ENCODE measurements at places on chromosomes 11 and 22.

DNA sequence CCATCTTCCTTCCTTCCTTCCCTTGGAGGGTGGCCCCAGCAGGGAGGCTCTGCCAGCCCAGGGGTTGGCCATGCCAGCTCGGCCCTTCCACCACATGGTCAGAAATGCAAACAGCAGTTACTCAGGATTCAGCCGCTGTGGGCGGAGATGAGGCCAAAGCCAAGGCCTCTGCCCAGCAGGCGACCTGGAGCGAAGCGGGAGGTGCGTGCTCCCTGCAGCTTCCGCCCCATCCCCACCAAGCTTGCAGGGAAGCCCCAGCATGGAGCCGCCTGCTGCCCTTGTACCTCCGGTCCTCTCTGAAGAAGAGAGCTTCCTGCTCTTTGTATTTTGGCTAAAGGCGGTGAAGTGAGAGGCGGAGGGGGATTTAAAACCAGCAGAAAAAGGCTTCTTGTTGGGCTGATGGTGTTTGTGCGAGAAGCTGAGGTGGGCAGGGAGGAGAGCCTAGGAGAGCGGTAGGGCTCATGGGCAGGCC, 50.4 kb downstream of the ANO1 start:
- no peak for DNase-seq

GRCh38 chr11:102974552-102975280, 19.2 kb upstream of the MMP13 start:
- DNase-seq = no peak

- no peak for DNase-seq
Observed at GRCh38 chr22:30457981-30458380, 13.8 kb downstream of the SEC14L3 start.

DNA sequence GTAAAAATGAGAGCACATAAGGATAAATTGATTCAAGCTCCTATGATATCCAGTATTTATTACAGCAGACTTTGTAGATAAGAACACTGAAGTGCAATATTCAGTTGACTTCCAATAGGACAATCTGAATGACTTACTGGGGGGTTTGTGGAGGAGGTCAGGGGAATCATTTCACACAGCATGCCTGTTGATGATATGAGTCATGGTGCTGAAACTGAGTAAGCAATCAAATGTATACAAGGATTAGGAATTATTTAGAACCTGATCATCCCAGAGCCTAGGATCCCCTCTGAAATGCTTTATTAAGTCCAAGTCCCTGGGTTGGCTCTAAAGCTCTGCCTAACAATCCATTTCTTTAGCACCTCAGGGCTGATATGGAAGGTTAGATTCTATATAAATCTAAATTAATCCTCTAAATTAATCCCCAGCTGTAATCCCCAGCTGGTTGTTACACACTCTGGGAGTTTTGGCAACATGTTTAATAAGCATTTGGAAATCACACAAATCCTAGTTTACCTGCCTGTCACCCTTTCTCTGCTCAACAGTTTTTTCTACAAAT, 326.4 kb downstream of the GUCY1A2 start:
- DNase-seq = no peak

DNA sequence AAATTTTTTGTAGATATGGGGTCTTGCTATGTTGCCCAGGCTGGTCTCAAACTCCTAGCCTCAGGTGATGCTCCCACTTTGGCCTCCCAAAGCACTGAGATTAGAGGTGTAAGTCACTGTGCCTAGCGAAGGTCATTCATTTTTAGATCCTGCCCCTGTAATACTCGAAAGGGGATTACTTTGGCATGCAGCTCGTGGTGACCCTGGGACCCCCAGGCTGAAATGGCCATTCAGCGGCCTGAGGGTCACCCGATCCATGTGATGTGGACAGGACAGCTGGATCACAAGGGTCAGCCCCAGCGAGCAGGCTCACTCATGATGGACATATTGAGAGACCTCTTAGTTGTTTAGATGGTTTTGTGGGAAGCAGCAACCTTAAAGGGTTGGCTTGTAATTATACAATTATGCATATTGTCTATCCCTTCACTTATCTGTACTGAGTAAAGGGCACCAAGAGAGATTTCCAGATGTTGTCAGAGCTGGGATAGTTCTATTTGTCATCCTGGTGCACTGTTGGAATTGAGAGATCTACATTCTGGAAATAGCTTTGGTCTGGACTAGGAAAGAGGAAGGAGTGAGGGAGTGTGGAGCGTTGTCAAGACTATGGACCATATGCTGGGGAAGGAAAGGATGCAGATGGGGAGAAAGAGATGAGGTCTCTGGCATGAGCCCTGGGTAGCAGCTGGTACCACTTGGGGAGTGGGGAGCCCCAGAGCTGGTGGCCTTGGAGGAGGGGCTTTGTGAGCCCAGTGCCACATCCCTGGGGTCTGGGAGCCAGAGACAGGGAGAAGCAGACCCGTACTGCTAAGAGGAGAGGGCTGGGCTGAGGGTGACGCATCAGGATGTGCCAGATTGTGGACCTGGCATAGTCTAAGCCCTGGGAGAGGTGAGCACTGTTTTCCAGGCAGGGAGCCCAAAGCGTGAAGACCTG, 15.5 kb downstream of the RHBDD3 start:
- no peak for DNase-seq

DNA sequence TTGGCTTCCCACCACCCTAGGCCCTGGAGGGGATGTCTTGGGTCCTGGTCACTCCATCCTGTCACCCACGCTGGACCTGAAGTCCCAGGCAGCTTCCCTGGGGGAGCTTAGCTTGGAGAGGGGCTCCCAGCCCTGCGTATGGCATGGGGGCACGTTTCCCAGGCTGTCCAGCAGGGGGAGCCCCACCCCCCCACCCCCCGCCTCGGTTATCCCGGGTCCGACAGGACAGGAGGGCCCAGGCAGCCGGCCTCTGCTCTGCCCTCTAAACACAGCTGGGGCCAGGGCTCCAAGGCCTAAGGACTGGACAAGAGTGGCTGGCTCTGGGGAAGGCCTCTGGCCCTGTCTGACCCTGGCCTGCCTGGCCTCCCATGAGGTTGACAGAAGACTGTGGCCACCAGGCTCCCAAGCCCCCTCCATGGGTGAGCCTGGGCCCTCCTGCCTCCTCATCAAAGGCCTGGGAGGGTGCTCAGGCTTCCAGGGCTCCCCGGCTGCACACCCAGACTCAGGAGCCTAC, 104.8 kb downstream of the NECTIN1 start:
- DNase-seq = peak; percentile 18

DNA sequence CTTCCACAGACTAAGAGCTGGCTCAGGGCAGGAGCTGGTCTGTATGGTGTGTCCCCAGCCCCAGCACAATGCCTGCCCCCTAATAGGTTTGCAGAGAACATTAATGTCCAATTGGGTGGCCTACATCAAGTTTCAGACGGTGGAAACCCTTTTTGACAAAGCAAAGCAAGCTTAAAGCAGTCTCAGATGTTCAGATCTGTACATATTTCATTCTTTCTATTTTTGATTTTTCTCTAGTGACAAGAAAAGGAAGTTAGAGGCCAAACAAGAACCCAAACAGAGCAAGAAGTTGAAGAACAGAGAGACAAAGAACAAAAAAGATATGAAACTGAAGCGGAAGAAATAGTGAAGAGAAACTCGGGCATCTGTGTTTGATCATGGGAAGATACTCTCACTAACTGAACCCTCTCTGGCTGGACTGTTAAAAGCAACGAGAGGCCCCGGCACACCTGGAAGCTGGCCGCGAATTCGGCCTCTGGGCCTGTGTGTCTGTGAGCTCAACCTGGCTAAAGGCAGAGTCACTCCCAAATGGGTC, 40.5 kb downstream of the NAT10 start:
- DNase-seq = no peak

- peak; percentile 69 for DNase-seq
Observed at GRCh38 chr22:25057013-25057881, 104.7 kb downstream of the KIAA1671 start.

- no peak for DNase-seq
Observed at GRCh38 chr11:125999234-125999880, 53.5 kb downstream of the VSIG10L2 start.

DNA sequence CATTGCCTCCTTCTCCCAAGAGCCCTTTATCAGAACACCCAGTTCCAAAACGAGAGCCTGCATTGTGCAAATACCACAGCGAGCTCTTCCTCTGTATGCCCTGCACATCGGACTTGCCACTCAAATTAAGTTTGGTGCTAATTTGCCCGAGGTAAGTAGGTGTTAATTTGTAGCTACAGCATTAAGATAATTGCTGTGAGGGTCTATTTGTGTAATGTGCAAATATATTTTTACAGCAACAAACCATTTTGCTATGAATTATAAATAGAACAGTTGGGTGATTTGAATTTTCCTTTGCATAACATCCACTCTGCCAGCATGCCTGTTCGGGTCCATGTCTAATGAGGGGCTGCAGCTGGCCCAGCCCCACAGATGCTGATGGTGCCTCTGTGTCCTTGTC, 8.1 kb downstream of the ARHGAP8 start:
- no peak for DNase-seq

- no peak for DNase-seq
Observed at GRCh38 chr11:86746514-86746913, 53.8 kb upstream of the PRSS23 start.

DNA sequence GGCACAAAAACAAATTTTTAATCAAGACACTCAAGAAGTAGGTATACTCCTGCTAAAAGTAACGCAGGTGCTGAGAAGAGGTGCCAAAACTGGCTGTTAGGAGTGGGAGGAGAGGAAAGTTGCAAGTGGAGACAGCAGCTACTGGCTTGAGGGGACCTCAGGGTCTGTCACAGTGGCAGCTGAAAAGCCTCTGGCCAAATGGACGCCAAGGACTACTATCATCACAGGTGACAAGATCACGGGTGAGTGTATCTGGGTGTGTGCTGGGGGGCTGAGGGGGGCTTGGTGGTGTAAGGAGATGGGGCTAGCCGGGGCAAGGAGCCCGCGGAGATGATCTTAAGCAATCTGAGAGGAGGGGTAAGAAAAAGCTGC, 687 bp downstream of the ZNF202 start:
- DNase-seq = no peak

GRCh38 chr22:17162731-17163130, 3.7 kb upstream of the HDHD5 start:
- DNase-seq = no peak

- DNase-seq = no peak
Observed at GRCh38 chr11:9957072-9957471, 293.2 kb downstream of the SWAP70 start.

- DNase-seq = no peak
Observed at GRCh38 chr22:44795701-44796630, 43.6 kb downstream of the ARHGAP8 start.

GRCh38 chr22:17773606-17774205, 563 bp downstream of the BID start:
- peak; percentile 36 for DNase-seq

GRCh38 chr11:1916132-1916985, 3.1 kb upstream of the TNNT3 start:
- no peak for DNase-seq

DNA sequence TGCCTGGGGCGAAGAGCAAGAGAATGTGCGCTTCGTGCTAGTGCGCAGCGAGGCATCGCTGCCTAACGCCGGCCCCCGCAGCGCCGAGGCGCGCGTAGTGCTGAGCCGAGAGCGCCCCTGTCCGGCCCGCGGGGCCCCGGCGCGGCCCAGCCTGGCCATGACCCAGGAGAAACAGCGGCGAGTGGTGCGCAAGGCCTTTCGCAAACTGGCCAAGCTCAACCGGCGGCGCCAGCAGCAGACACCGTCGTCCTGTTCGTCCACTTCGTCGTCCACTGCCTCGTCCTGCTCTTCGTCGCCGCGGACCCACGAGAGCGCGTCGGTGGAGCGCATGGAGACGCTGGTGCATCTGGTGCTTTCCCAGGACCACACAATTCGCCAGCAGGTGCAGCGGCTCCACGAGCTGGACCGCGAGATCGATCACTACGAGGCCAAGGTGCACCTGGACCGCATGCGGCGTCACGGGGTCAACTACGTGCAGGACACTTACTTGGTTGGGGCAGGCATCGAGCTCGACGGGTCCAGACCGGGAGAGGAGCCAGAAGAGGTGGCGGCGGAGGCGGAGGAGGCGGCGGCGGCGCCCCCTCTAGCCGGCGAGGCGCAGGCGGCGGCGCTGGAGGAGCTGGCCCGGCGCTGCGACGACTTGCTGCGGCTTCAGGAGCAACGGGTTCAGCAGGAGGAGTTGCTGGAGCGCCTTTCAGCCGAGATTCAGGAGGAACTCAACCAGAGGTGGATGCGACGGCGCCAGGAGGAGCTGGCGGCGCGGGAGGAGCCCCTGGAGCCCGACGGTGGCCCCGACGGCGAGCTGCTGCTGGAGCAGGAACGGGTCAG, 1.0 kb downstream of the RASSF10 start:
- no peak for DNase-seq

DNA sequence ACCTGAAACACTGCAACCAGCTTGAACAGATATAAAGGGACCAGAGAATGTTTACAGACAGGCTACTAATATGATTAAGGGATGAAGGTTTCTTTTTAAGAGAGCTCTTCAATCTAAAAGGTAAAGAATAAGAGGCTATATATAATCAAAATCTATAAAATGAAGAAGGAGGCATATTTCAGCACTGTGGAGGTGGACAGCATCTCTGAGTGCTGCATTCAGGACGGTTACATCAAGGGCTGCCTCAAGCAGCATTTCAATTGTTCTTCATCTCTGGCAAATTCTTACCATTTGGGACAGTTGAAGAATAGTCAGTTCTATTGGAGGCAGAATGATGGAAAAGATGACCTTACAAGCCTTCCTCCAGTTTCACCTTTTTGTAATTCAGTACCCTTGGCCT, 139.6 kb upstream of the LMO1 start:
- DNase-seq = no peak

- DNase-seq = no peak
Observed at GRCh38 chr11:31799435-31800397, 11.4 kb downstream of the PAX6 start.

DNA sequence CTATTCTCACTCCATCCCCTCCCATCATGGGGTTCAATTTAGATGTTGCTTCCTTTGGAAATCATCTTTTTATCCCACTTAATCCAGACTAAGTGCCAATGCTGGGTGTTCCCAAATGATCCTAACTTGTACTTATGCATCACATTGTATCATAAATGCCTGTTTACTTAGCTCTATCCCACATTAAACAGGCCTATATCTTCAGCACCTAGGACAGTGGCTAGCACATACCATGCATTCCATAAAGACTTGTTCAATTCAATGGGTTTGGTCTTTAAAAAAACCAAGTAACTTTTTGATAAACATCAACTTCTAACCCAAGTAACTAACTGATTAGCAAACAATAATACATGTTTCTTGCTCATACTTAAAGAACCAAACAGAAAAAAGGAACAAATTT, 40.6 kb downstream of the RSF1 start:
- peak; percentile 12 for DNase-seq

- DNase-seq = no peak
Observed at GRCh38 chr11:110795112-110795624, 82.9 kb upstream of the ARHGAP20 start.

- no peak for DNase-seq
Observed at GRCh38 chr22:31869739-31870138, 74.6 kb upstream of the YWHAH start.

DNA sequence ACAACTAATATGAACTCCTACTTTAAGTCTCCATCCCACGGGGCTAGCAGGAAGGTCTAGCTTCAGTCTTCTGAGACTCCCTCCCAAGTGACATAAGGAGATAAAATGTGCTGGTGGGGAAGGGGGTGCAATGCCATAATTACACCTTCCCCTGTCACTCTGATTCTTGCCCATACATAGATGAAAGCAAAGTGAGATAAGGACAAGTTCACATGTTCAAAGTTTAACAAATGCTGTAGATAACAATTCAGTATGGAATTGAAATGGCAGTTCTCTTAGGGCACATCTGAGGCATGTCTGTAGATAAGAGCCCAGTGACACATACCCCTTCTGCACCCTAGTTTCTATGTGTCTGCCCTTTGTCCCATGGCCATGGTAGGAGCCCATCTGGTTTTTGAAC, 38.2 kb upstream of the PANX1 start:
- DNase-seq = no peak

GRCh38 chr22:24894220-24894975, 52.1 kb downstream of the LHFPL7 start:
- DNase-seq = no peak

Measured in erythroblast (primary cell).